ENCODE measurements at places on chromosomes 12 and 14.

- peak; percentile 97 for DNase-seq
Observed at GRCh38 chr14:80930836-80931389, 10.6 kb downstream of the CEP128 start.

- peak; percentile 44 for DNase-seq
Observed at GRCh38 chr12:16165506-16165905, 112.0 kb downstream of the SLC15A5 start.

- DNase-seq, result no peak
Observed at GRCh38 chr14:33936391-33936790, 14.5 kb downstream of the EGLN3 start.

DNA sequence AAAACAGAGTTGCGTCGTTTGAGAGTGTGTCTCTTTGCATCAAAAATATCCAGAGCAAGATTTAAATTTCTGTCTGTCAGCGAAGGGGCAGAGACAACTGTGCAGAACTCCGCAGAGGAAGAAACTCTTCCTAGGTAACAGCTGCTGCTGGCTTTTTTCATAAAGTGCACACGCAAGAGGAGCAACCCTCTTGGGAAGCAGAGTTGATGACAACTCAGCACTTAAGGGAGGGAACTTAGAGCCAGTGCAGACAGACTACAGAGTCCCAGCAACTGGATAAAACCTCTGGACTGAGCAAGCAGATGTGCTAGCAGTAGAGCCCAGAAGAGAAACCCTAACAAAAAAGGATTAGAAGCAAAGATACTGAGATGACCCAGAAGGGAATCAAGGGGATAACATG is 337.1 kb downstream of the PCNX1 start:
- peak; percentile 81 for DNase-seq

- DNase-seq, result no peak
Observed at GRCh38 chr12:82474798-82475184, 116.5 kb downstream of the METTL25 start.

DNA sequence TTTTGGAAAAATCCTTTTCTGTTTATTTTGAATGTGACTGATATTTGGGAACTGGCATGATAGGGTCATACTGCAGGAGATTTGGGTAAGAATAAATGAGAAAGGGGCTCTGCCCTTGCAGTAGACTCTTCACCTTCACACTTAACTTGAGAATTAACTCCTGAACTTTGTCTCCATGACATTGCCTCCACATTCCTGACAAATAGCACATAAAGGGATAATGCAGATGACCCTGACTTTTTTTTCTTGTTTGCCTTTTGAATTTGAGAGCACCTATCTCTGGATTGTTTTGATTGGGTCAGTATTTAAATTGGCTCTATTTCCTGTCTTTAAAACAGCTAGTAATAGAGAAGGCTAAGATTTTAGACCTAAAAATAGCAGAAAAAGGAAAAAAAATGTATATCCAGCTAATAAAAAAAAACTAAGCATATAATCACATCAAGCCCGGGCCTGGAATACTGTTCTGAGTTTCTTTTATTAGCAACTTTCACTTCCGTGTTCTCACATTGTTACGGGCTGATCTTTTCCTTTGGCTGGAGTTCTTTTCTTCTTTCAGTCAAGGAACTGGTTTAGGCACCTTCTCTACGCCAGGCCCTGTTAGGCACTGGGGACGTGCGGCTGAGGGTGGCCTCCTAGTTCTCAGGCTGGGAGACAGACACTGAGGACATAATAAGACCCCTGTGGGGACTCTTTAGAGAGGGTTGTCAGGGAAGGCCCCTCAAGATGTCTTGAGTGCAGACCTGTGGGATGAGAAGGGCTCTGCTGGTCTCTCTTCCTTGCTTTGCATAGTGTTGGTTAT is 53.1 kb upstream of the GNPNAT1 start:
- DNase-seq, result peak; percentile 33

Data from fibroblast of villous mesenchyme (primary cell).